ENCODE measurements at places on chromosomes 6 and 20. TPM values are rescaled to one million over a fixed set of nuclear protein-coding genes. Genes with fewer than 3 reads are reported as not detected.

The CAPN11 gene
- 0.43 TPM for total RNA-seq

The MUC21 gene
- not detected for total RNA-seq

DNA sequence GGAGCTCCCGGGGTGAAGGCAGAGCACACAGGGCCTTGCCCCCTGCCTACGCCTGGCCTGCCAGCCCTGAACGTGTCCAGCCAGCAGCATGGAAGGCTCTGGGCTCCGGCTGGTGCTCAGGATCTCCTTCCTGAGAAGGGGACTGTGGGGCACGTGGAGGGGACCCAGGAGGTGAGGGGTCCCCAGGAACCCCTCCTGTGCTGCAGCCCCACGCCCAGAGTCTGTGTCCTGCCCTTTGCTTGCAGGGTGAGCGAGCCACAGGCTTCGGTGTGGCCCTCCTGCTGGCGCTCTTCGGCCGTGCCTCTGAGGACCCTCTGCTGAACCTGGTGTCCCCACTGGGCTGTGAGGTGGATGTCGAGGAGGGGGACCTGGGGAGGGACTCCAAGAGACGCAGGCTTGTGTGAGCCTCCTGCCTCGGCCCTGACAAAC, 22.3 kb downstream of the NPEPL1 start:
- DNase-seq = peak; percentile 17

The NPEPL1 gene
- 24.4 TPM for total RNA-seq

GRCh38 chr20:38473367-38473795, 738 bp downstream of the RALGAPB start:
- DNase-seq = peak; percentile 50

DNA sequence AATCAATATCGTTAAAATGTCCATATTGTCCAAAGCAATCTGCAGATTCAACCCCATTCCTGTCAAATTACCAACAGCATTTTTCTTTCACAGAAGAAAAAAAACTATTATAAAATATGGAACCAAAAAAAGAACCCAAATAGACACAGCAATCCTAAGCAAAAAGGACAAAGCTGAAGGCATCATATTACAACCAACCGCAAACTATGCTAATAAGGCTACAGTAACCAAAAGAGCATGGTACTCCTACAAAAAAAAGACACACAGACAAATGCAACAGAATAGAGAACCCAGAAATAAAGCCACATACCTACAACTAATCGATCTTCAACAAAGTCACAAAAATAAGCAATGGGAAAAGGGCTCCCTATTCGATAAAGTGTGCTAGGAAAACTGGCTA, 49.2 kb downstream of the RNGTT start:
- no peak for DNase-seq

DNA sequence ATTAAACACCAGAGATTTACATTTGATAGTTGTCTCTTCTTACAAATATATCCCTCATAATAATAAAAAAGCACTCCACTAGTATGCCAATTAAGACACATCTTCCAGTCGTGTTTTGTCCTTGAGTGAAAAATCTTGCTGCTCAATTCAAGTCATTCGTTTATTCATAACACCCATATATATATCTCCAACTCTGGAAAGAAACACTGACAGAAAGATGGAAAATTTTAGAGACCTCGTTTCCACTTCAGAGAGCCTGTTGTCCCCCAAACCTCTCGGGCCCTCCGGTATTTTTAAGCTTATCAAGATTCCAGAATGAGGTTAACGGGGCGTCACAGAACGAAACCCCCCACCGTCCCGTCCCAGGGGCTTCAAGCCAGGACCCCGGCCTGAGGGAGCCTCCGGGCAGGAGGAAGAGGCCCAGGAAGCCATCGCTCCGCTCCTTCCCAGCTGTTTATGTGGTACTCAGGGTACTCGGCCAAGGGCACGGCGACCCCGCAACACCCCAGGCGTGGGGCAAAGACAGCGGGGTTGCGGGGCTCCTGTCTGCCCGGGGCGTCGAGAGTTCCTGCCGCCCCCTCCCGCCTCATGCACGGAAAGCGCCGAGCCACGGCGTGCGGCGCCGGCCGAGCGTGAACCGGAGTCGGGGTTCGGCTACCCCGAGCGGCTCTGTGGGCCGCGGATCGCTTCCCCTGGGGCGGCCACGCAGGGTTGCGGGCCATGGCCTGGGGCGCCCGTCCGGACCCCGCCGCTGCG, 623 bp upstream of the SNX9 start:
- DNase-seq = peak; percentile 55

The CDH26 gene
- 1.6 TPM for total RNA-seq

- no peak for DNase-seq
These were observed 829.7 kb upstream of the CITED2 start for GRCh38 chr6:140204154-140204553.

DNA sequence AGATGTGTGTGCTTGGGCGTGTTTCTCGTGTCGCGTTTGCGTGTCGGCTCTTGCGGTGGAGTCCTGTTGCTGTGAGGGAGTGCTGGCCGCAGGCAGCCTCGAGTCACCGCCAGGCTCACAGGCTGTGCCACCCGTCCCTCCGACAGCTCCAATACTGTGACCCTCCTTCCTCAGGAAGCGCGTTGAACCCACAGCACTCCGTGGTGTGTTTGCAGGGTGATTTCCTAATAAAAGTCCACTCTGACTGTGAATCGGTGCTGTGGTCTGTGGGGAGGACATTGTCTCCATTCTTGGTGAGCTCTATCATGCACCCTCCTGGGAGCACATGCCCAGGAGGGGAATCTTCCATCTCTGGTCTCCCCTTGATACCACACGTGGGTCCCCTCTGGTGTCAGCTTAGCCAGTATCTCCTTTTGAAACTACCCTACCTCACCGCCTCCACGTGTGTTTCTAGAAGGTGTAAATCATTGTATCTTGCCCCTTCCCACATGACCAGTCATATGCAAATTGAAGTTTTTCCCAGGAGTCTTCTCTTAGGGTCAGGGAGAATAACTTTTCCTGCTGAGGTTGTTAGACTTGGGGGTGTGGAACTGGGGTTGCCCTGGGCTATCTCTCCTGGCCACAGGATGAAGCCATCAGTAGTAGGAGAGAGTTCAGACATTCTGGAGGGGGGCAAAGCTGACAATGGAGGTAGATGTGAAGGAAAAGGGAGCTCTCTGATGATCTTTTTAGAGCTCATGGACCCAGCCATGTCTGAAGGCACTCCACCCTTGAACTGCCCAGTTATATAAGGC, 13.3 kb upstream of the PCMTD2 start:
- peak; percentile 9 for DNase-seq

GRCh38 chr20:44646023-44646640, 5.4 kb downstream of the ADA start:
- DNase-seq = peak; percentile 37

DNA sequence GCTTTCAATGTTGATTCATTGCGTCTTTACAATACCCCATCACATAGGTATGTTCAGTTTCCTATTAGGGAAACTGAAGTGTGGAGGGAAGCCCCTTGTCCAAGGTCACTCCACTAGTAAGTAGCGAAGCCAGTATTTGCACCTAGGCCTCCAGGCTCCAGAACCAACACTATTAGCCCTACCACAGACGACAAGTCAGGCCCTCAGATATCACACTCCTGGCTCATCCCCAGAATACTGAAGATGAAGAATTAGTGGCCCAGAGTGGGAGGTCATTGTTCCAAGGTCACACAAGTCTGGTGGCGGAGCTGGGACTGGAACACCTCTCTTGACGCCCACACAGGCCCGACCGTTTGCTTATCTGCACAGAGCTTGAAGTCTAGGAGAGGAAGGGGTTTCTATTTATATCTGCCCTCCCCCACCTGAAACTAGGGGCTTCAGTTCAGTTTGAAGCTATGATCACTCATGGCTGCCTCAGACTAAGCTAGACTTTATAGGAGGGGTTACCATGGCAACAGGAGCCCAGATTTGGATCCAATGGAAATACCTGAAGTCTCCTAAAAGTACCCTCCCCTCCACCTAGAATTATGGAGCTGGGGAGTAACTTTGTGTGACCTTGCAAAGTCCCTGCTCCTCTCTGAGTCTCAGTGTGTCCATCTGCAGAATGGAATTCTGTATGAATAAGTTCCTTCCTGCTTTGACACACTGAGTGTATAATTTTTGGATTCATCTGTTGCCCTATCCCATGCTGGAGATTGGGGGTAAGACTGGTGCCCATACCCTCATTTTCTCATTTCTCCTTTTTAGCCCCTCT, 2.2 kb downstream of the SNTA1 start:
- DNase-seq = no peak

DNA sequence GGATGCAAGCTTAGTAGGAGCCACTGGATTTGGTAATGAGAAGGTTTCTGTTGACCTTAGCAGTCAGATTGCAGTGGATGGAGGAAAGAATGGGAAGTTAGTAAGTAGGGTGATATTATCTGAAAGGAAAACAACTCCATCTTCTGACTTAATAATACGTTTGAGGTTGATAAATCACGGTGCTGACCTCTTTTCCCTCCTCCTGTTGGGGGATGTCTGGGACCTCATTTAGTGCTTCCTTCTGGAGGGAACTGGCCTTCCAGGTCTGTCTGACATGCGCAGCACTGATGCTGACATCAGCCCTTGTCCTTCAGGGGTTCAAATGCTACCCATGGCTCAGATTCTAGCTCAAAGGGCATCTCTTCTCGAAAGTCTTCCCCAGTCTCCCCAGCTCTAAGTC, 48.2 kb upstream of the AKAP12 start:
- no peak for DNase-seq

DNA sequence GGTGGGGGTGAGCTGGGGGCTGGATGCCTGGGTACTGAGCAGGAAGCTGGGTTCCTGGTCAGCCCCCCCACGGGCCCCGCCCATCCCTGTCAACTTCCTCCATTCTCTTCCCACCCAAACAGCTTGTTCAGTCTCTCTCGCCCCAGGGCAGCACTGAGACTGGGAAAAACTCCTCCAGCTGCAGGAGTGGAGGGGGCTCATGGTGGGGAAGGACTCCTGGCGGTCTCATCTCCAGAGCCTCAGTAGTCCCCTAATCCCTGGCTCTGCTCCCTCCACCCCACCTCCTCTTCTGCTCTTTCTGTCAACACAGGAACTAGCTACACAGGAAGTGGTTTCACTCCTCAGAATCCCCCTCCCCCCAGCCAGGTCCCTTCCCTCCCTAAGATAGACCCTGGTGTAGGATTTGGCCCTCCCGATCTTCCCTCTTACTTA, at the start of gene GPSM3:
GPSM3 (minus strand) TSS at position 36 of the 432 bp plus-strand sequence. CDS start 130 bp downstream, outside the sequence.
- peak; percentile 81 for DNase-seq

The UBD gene
- 0.35 TPM for total RNA-seq

The GSTA3 gene
- not detected for total RNA-seq

- no peak for DNase-seq
These were observed 190.4 kb downstream of the PRL start for GRCh38 chr6:22106451-22106850.

- DNase-seq = no peak
These were observed 107.0 kb downstream of the HUS1B start for GRCh38 chr6:549906-550305.

- no peak for DNase-seq
These were observed 21.5 kb downstream of the MANBAL start for GRCh38 chr20:37310951-37311350.

GRCh38 chr20:14848806-14849205, 511.4 kb upstream of the FLRT3 start:
- DNase-seq = no peak

GRCh38 chr6:141437011-141437410, 695.7 kb upstream of the GJE1 start:
- DNase-seq = no peak

All from Right ventricle myocardium superior (tissue), 1 donor.